Lung microvascular endothelial cell (primary cell): ENCODE measurements at places on chromosomes 2 and 18.

DNA sequence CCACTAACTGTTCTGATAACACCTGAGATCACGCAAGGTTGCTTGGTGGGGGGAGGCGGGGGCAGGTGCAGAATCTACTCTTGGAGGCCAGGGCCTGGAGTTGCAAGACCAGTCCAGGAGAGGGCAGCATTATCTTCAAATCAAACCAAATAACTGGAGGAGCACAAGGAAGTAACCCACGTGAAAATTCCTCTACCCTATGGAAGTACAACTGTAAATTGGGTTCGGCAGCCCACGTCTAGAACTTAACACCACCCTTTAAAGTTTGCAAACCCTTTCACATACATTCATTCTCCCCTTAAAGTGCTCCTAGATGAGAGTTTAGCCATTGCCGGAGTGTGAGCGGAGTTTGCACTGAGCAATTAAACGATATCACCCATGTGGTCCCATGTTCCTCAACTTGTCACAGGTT is 19.6 kb upstream of the CXCR1 start:
- DNase-seq = peak; percentile 80

DNA sequence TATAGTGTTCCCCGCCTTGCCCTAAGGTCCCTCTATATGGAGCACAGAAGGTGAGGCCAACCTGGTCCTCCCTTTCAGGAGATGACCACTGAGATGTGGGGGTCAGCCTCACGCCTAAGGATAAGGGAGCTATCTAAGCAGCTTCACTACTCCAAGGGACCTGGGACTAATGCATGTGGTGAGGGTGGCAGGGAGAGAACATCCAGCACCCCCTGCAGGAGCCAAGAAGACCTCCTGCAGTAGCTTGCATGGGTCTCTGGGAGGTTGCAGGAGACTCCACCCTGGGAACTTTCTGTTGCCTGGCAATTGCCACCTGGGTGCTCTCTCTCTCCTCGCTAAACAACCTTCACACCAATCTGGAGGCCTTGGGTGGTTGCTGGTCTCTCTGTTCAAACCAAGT is 93.0 kb upstream of the KLHL29 start:
- DNase-seq = no peak

DNA sequence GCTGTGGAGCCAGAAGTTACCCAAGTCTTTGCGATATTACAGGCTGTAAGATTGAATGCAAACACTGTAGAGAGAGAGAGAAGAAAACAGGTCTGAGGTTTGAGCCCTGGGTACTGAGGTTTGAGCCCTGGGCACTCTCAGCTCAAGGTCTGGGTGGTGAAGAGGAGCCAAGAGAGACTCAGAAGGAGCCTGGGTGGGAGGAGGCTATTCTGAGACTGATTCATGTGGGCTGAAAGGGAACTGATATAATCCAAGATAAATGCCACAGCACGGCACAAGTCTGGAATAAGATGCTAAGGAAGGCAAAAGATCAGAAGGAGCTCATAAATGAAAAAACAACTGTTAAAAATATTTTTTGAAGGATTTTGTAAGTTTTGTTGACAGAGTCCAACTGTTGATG is 407.6 kb upstream of the HS6ST1 start:
- no peak for DNase-seq

DNA sequence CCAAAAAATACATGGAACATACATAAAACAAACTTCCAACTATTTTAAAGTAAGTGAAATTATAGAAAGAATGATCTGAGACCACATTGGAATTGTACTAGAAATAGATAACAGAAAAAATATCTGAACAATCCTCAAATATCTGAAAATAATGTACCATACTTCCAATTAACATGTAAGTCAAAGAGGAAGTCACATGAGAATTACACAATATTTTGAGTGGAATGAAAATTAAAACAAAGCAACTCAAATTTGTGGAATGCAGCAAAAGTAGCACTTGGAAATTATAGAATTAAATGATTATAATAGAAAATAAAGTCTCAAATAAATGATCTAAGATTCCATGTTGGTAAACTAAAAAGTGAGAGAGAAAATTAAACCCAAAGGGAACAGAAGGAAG is 38.3 kb upstream of the CTIF start:
- DNase-seq = no peak

DNA sequence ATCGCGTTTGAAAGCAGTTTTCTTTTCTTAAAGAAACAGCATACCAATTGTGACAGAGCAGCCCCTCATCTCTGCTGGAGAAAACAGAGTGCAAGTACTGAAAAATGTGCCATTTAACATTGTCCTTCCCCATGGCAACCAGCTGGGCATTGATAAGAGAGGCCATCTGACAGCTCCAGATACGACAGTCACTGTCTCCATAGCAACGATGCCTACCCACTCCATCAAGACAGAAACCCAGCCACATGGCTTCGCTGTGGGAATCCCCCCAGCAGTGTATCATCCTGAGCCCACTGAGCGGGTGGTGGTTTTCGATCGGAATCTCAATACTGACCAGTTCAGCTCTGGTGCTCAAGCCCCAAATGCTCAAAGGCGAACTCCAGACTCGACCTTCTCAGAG is 9.5 kb downstream of the GRHL1 start:
- DNase-seq = no peak

DNA sequence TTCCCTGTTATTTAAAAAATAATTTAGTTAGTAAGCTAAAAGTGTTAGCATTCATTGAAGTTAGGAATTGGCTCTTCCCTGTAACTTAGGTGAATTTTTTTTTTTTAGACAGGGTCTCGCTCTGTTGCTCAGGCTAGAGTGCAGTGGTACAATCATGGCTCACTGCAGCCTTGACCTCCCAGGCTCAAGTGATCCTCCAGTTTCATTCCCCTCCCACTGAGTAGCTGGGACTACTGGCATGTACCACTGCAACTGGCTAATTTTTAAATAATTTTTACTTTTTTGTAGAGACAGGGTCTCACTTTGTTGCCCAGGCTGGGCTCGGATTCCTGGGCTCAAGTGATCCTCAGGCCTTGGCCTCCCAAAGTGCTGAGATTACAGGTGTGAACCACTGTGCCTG is 66.4 kb downstream of the CERS6 start:
- DNase-seq = no peak

DNA sequence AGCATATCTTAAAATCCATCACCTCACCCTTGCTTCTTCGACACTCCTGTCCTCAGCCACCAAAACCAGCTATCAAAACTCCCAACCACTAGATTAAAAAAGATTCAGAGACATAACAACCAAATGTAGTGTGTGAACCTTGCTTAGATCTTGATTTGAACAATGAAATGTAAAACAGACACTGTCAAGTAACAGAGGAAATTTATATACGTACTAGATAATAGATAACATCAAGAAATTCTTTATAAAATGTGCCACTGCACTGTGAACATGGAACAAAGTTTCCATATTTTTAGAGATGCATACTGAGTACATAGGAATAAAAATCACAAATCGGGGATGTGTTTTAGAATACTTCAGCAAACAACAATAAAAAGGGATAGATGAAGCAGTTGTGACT is 86.0 kb downstream of the THADA start:
- no peak for DNase-seq

DNA sequence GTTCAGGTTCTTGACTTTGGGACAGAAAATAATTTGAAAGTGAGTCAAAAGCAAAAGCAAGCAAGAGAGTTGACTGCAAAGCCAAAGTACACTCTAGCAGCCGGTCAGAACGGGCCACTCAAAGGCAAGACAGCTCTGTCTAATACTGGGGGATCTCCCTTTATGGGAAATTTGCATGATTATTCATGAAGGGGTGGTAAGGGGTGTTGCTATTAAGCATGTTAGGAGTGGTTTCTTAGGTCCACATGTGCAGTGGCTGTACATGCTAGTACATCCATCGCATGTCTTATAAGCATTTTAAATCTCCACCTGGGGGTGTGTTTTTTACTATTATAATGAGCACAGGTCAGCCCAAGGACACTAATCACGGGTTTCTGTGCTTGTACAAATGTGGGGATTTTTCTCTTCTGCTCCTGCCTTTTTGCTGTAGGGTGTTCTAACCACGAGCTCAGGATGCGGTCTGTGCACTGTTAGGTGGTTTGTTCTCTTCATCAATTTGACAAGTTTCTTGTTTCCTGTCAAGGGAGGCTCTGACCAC is 60.2 kb upstream of the SPP2 start:
- DNase-seq = no peak

GRCh38 chr18:29664278-29665036 is 1378.1 kb downstream of the DSC3 start:
- no peak for DNase-seq

DNA sequence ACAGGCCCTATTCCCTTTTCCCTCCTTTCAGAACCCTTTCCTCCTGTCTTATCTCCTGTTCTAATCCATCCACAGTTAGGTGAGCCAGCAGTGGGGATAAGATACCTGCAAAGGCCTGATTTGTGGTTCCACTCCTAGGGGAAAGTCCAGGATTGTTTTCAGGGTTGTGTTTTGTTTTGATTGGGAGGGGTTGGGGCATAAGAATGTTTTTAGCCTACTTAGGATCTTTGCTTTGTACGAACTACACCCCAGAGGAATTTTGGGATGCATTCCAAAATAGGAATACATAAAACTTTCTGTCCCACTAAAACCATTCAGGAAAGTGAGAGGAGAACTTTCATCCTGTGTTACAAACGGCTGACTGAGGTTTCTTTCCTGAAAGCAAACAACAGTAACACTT is 150.8 kb upstream of the PGAP1 start:
- DNase-seq = no peak

DNA sequence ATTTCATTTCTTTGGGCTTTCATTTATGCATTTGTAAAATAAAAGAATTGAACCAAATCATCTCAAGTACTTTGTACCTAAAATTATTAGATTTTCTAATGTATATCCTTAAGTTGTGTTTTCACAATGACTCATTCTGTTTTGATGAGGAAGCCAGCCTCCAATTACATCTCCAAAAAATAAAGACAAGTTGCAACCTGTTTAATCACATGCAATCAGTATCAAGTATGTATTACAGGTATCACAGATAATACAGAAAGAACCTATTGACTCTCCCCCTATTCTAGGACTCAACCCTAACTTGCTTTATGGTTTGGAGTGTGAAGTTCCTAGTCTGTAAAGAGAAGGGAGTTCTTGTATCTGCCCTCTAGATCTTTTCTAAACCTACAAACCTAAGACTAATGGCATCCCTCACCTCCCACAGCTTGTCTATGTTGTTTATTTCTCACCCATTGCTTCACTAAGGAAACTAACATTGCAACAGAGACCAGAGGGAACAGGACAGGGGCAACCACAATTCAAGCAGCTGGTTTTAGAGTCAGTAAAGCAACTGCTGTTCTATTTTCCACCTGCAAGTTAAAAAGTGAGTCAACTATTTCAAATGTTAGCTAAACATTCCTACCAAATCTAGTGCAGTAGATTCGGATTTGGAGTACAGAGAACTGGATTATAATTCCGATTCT is 141.1 kb upstream of the ETAA1 start:
- DNase-seq = peak; percentile 12

GRCh38 chr2:102356381-102356712 is 751 bp downstream of the IL18R1 start:
- no peak for DNase-seq

DNA sequence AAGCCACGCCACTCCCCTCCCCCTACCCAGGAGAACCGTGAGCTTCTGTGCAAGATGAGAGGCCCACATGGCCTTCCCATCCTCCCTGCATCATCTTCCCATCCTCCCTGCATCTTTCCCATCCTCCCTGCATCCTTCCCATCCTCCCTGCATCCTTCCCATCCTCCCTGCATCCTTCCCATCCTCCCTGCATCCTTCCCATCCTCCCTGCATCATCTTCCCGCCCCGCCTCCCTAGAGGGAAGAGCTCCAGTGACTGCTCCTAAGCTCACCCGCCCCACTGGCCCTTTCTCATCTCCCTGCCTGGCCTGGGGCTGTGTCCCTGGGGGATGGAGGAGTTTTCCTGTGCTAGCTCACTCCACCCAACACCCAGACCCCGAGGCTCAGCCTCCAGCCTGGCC is 93.3 kb upstream of the ASAP2 start:
- no peak for DNase-seq

DNA sequence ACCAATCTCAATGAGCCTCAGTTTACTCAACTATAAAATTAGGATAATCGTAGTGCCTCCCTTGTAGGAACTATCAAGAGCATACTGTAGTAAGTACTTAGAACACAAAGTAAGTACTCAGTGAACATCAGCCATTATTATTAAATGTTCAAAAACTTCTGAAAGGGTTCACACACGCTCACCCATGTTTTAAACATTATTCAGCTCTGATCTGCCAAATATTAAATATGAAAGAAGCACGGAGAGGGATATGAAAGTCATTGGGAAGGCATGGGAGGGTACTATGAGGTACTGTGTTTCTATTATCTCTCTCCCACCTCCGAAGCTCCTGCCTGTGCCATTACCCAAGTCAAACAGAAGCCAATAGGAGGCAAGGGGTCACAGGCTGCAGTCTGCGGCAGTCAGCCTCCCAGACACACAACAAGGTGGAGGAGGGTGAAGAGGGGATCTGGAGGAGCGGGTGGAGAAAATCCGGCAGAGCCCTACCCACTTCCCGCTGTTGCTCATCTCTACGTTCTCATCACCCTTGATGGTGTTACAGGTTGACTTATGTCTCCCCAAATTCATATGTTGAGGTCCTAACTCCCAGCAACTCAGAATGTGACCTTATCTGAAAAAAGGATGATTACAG is 2.0 kb upstream of the TBC1D8 start:
- DNase-seq = no peak

DNA sequence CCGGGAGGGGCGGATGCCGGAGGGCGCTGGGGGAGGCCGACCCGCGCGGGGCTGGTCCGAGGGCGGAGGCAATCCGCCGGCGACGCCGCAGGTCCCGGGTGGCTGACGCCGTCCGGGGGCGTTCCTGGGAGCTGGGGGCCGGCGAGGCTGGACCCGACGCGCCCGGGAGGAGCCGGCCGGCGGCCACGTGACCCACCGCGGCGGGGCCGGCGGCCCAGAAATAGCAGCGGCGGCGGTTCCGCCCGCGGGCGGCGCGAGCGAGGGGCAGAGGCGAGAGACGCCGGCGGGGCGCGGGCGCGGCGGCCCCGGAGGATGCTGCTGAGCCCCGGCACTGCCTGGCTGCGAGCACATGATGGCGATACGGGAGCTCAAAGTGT is at the start of gene RAB31:
Gene RAB31 (plus strand): TSS at position 245 of the 377 bp plus-strand sequence. CDS start 105 bp downstream, at position 350.
- DNase-seq = peak; percentile 84

DNA sequence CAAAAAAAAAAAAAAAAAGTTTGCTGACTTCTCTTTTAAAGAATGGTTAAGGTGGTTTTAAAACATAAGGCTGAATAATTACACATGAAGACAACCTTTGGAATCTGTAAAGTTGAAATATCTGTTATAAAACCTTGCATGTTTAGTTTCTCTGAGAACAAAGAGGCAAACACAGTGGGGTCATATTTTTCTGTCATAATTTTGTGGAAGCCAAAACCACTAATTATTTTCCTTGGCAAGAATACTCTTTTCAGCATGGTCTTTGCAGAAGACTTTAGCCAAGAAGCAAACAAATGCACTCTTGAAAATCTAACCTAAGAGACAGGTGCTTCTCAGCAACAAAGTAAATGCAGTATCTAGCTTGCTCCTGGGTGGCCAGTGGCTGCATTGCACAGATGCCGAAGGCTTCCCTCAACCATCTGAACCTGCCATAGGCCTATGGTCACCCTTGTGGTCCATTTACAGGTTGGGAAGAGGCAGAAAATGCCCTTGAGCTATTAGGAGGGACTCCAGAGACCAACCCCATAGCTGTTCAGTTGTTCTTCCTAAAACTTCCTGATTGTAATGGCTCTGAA is 44.8 kb downstream of the ZAP70 start:
- no peak for DNase-seq
